ENCODE measurements at places on chromosomes 1 and 21. TPM values are rescaled to one million over a fixed set of nuclear protein-coding genes. Genes with fewer than 3 reads are reported as not detected.

KRTAP21-1 gene
- total RNA-seq = not detected

DNA sequence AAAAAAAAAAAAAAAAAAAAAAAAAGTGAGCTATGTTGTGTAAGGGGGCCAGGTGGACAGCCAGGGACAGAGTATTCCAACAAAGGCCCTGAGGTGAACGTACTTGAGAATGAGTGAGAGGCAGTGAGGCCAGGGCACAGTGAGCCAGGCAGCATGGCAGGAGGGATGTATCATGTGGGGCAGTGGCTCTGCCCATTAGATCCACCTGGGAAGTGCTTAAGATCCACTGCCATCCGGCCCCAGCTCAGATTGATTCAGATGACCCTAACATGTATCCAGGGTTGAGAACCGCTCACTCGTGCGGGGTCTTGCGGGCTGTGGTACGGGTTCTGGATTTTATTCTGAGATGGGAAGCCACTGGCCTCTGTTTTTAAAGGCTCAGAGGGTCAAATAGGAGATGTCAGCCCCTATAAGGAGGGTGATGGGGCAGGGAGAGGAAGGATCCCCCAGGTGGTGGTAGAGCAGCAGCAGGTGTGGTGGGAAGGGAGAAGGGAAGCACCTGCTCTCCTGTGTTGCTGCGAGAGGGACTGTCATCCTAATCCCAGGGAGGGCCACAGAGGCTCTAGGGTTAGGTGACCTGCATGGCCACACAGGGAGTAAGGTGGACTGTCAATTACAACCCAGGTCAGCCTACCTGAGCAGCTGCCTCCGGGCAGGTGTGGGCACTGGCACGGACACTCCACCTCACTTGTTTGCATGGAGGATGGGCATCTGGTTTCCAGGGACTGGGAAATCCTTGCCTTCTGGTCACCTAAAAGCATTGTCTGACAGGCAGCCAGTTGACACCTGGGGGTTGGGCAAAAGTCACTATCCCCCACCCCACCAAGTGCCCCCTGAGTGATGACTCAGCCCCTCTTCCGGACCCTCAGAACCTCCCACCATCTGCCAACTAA, 31.6 kb downstream of the CDK18 start:
- DNase-seq = no peak

DNA sequence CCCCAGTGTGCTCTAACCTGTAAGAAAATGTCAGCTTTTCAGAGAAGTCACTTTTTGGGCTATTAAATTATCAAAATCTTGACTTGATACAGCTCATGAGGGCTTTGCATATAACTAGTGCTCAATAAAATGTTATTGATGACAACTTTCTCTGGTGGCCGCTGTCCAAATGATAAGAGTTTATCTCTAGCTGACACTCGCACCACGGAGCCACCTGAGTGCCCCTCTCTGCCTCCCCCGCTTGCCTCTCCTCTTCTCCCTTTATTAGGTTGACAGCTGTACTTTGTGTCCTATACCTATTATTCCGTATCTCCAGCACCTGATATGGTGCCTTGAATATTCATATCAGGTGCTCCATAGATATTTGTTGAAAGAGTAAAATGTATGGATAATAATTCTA, 82.8 kb downstream of the PHTF1 start:
- no peak for DNase-seq

GRCh38 chr1:180247061-180247460, 17.0 kb downstream of the LHX4 start:
- no peak for DNase-seq

GRCh38 chr1:171834821-171835220, 6.5 kb upstream of the DNM3 start:
- no peak for DNase-seq

GRCh38 chr1:81757398-81758020, 43.2 kb upstream of the ADGRL2 start:
- no peak for DNase-seq

STIL gene
- total RNA-seq = 1.3 TPM

SPATA6 gene
- 5.4 TPM for total RNA-seq

RPL11 gene
- 2,047 TPM for total RNA-seq

LCK gene
- total RNA-seq = 515 TPM

DNA sequence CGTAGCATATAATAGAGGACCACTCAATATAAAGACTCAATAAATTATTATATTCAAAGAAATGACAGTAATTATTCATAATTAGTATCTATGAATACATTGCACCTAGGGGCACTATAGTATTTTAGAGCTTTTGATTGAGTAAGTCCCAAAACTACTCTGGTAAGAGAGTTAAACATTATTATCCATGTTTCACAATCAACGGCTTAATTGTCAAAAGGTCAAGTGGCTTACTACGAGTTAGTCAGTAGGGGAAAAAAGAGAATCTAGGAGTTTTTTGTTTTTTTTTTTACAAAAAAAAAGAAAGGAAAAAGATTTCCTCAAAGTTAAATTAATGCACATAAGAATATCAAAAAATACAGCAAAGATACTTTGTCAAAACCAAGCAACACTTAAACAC, 20.4 kb upstream of the LAMC1 start:
- no peak for DNase-seq

DNA sequence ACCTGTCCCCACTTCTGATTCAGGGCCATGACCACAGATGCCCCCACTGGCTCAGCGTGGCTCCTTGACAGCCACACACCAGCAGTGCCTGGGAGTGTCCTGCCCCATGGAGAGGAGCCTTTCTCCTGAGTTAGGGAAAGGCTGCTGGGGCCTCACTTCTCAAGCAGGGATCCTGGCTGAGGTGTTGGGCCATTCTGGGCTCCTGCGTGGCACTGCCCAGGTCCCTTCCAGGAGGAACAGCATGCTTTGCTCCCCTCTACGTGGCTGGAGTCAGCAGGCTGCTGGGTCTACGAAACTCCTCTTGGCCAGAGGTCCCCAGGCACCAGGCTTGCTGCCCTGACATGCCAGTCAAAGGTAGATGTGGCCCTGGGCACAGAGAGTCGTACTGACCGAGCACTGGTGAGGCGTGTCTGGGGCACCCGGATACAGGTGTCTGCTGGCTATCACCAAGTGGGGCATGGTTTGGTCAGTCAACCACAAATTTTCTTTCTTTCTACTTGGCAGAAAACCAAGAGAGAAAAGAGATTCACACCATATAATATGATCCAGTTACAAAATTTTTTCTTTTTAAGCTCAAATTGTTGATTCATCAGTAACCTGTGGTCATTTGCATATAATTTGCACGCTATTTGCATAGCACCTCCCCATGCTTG, 4.1 kb downstream of the ADORA1 start:
- DNase-seq = no peak

DNA sequence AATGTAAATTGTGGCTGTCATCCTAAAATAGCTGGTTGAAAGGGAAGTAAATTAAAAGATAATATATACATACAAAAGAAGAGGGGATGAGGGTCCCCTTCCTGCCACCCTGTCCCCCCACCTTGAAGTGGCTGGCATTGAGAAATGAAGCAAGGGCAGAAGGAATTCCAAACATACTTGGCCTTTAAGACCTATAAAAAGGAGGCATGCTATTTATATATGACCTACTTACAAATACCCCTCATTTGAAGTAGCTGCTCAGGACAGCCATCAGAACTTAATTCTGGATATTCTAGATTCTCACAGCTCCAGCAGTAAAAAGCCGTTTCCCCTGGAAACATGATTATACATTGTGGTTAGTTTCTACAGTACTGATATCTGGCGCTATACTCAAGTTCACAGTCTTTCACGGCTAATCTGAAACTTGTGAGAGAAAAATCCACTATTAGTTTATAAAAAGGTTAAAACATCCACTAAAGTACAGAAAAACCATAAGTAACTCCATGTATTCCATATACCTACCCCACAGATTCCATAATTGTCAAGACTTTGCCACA, 9.6 kb upstream of the MAP10 start:
- no peak for DNase-seq

DNA sequence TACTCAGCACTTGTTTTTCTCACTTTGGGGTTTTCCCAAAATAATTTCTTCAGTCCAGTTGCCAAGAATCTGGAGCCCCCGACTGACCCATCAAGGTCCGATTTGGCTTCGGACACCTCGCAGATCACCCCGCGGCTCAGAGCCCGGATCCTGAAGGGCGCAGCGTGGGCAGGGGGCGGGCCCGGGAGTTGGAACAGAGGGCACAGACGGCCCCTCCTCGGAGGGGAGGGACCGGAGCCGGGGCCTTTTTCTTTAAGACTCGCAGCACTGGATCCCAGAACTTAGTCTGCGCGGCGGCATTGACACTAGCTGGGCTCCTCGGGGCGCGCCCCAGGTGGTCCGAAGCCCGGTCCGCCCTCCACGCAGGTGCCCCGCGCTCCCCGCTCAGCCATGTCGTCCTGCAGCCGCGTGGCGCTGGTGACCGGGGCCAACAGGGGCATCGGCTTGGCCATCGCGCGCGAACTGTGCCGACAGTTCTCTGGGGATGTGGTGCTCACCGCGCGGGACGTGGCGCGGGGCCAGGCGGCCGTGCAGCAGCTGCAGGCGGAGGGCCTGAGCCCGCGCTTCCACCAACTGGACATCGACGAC, at the start of gene CBR3:
TSS of gene CBR3 (plus strand) at position 277 of the 588 bp plus-strand sequence. CDS start at position 391, 114 bp downstream.
- peak; percentile 42 for DNase-seq

ZMYND12 gene
- 0.41 TPM for total RNA-seq

ZBTB8B gene
- not detected for total RNA-seq

- DNase-seq = no peak
Measured at GRCh38 chr1:113756461-113756860, 2.8 kb downstream of the PHTF1 start.

GRCh38 chr1:65289449-65289848, 19.9 kb upstream of the DNAJC6 start:
- DNase-seq = no peak

DNA sequence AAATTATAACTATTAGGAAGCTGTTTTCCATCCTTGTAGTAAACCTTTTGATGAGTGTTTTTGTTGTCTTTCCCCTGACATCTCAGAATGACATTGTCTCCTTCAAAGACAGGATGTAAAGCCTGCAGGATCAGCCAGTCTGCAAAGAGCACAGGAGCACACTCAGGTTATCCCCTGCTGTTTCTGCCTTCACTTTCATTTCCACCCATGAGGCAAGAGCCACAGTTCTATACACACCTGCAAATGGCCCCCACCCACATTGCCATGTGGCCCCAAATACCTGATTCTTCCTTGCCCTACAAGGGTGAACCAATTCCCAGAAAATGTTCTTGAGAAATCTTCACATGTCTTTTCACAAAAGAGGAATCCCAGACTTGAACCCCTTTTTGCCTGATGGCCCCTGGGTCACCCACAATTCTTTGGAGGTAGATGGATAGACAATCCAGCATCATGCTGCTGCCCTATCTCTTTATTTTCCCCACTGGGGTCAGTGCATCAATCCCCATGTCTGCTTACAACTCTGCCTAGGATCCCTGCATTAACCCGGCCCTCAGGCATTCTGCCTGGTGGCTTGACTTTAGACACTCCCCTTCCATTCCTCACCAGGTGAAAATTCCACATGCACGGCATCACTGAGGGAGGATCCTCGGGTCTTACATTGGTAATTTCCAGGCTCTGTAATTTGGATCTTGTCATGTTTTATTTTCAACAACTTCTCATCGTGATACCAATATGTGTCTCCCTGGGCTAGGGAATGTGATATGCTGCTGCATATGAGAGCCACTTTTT, 2.6 kb downstream of the FCRL3 start:
- no peak for DNase-seq

GRCh38 chr1:31795801-31796621, 19.8 kb downstream of the SPOCD1 start:
- DNase-seq = no peak

- DNase-seq = no peak
Measured at GRCh38 chr1:29964718-29965533, 728.6 kb downstream of the PTPRU start.

SPATA1 gene
- total RNA-seq = 2.2 TPM

GRCh38 chr1:240998024-240998423, 359.0 kb downstream of the RGS7 start:
- DNase-seq = no peak
